ENCODE measurements at places on chromosomes 1 and 21. TPM values are rescaled to one million over a fixed set of nuclear protein-coding genes. Genes with fewer than 3 reads are reported as not detected.

Gene HES2
- total RNA-seq = not detected

Gene ARID4B
- 40.2 TPM for total RNA-seq

Gene SGIP1
- 98.9 TPM for total RNA-seq

DNA sequence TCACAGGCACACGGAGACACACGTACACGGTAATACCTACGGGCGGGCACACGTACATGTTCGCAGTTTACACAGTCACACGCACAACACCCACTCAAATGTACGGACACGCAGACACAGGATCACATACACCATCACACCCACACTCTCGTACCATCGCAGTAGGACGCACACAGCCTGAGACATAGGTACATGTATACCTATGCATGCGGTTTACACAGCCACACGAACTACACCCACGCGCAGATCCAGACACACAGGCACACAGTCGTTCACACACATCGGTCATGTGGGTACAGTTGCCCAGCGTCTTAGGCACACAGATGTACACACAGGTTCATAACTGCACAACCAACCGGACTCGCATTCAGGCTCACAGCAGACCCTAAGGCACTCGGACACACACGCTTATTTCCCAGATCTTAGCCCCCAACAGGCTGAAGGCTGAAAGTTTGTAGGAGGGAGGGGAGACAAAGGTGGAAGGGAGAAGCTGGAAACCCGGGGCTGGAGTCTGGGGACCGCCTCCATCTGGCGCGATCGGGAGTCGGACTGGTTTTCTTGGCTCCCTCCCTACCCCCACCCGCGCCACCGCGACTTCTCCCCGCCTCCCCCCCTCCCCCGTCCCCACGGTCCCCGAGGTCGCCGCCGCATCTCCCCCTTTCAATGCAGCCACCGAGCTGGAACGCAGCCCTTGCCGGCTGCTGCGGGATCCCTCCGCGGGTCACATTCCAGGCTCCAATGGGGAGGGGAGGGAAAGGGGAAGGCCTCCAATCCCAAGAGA, 51.9 kb upstream of the SYNC start:
- DNase-seq = no peak

DNA sequence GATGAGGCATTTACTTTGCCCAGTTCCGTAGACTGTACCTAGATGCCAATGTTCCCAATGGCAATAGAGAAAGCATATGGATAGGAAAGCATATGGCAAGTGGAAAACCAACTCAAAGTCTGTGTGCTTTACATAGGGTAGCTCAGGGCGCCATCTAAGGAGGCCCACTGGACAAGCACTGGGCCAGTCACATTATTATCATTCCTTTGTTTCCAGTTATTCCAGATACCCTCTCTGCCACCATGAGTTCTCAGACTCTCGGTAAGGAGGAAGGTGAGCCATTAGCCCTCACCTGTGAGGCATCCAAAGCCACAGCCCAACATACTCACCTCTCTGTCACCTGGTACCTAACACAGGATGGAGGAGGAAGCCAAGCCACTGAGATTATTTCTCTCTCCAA, 9.8 kb downstream of the CD101 start:
- DNase-seq = no peak

GRCh38 chr1:113247782-113248181, 142.5 kb upstream of the MAGI3 start:
- no peak for DNase-seq

DNA sequence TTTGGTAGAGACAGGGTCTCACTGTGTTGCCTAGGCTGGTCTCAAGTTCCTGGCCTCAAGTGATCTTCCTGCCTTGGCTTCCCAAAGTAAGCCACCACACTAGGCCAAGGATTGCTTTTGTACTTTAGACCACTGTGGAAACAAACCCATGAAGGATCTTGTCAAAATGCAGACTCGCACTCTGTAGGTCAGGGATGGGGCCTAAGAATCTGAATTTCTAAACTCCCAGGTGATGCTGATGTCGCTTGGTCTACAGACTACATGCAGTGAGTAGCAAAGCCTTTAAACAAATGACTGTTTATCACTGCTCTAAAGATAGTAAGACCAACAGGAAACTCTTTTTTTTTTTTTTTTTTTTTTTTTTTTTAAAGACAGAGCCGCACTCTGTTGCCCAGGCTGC, 54.1 kb upstream of the MUTYH start:
- no peak for DNase-seq
